Left renal cortex interstitium (tissue), 4 donors: ENCODE measurements at places on chromosomes 1 and 21.

- DNase-seq, result no peak
Observed at GRCh38 chr21:15653710-15654109, 76.1 kb upstream of the USP25 start.

GRCh38 chr1:84496498-84496897 lies 9.7 kb upstream of the SPATA1 start:
- DNase-seq, result no peak

GRCh38 chr1:61388566-61388965 lies 306.2 kb downstream of the NFIA start:
- DNase-seq, result no peak

DNA sequence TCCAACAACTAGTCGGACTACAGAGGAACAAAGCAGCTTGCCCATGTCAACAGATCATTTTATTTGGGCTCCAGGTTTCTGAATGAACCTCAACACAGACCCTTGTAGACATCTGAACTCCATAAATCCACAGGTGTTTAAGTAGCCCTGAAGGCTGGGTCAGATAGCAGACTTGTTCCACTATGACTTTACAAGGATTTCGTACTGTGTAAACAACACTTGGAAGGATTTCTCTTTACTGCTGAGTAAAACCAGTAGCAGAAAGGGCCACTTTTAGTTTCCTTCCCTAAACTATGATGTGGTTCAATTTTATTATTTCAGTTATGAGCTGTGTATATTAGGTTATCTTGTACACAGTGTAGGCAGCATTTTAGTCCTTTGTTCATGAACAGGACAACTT lies 316.4 kb upstream of the ADGRL2 start:
- DNase-seq, result no peak

GRCh38 chr1:208533746-208534598 lies 289.8 kb upstream of the PLXNA2 start:
- DNase-seq, result no peak

- no peak for DNase-seq
Observed at GRCh38 chr1:154726443-154726842, 118.5 kb upstream of the ADAR start.

DNA sequence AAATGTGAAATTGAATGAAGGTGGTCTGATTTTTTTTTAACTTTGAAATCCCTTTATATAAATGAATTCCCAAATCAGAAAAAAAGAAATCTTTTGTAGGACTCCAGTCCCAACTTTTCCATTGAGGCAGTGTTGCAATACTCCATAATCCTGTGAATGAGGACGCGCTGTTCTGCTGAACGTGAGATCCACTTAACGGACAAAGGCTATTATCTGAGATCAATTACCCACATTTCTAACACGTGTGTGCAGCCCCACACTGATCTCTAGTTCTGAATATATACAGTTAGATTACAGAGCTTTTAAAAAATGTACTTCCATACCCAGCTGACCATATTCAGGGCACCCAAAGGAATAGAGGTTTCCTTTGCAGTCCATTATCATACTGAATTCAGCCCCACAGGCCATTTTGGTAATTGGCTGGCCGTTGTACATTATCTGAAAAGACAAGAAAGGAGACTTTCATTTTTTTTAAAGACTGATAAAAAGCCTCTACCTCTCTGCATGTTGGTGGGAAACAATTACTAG lies 19.0 kb downstream of the RCC2 start:
- DNase-seq, result no peak

DNA sequence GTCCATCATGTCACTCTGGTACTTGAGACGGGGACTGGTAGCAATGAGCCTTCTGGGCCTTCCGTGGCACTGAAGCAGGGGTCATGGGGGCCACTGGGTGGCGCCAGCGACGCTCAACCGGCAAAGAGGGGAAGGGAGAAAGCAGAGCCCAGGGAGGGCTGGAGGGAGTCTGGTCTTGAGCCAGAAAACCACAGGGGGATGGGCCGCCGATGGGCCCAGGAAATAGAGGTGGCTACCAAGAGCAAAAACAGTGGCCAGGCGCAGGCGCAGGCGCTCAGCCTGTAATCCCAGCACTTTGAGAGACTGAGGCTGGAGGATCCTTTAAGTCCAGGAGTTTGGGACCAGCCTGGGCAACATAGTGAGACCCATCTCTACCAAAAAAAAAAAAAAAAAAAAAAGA lies 21.8 kb downstream of the EXOC8 start:
- no peak for DNase-seq

GRCh38 chr1:2449636-2450454 lies 26.2 kb upstream of the PLCH2 start:
- no peak for DNase-seq

- no peak for DNase-seq
Observed at GRCh38 chr21:33871171-33871570, 44.4 kb downstream of the ATP5PO start.

- no peak for DNase-seq
Observed at GRCh38 chr1:9292361-9293240, at the start of gene SPSB1. SPSB1 (plus strand) TSS chr1:9292894; CDS start chr1:9355892, 62,998 bp downstream.

GRCh38 chr21:18373606-18374005 lies 30.0 kb downstream of the TMPRSS15 start:
- DNase-seq, result no peak

DNA sequence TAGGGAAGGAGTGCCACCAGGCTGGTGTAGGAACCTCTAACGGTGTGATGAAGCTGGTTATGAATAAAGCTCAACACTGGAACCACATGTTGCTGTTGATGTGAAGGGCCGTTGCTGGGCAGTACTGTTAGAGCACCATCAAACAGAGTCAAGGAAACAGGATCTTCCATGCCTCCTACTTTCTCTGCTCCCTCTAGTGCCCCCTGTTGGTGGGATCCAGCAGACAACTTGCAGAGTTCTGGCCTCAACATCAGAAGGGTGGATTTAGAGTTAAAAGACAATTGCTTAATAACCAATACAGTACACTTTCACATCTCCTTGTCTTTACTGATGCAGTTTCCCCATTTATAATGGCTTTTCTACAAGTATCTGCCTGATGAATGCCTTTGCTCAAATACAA lies 336.4 kb downstream of the NTNG1 start:
- no peak for DNase-seq

DNA sequence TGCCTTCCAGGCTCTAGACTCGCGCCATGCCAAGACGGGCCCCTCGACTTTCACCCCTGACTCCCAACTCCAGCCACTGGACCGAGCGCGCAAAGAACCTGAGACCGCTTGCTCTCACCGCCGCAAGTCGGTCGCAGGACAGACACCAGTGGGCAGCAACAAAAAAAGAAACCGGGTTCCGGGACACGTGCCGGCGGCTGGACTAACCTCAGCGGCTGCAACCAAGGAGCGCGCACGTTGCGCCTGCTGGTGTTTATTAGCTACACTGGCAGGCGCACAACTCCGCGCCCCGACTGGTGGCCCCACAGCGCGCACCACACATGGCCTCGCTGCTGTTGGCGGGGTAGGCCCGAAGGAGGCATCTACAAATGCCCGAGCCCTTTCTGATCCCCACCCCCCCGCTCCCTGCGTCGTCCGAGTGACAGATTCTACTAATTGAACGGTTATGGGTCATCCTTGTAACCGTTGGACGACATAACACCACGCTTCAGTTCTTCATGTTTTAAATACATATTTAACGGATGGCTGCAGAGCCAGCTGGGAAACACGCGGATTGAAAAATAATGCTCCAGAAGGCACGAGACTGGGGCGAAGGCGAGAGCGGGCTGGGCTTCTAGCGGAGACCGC lies 2.0 kb upstream of the OLIG2 start:
- no peak for DNase-seq

DNA sequence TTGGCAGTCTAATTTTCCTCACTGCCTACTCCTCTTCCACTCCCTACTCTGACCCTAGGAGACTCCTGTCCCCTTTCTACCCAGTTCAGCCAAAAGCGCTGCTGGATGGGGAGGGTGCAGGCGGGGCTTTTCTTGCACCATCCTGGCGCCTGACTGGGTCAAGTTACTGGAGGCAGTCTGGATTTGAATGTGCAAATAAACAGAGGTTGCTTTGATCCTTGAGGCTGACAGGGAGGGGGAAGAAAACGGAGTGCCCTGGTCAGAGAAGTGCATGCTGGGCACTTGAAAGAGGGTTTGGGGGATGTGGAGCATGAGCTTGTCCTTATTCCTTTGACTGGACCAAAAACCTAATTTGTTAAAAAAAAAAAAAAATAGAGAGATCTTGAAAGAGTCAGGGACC lies 76.8 kb upstream of the SOX13 start:
- peak; percentile 38 for DNase-seq

GRCh38 chr1:110002695-110003094 lies 18.1 kb downstream of the AHCYL1 start:
- no peak for DNase-seq

DNA sequence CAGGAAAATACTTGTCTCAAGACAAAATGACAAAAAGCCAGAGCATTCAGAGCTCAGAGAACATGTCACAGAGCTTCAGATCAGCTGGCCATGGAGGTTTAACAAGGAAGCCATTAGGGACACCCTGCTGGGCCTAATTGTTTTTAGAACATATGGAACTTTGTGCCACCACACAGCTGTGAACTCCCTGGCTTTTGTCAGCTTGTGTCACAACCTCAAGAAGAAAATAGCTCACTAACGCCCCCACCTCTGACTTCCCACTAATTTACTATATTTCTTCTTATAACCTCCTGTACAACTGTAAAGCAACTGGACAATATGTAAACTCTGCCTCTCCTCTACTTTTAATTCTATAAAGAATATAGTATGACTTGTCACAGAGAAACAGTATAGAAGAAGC lies 21.0 kb upstream of the TDRD10 start:
- no peak for DNase-seq

- no peak for DNase-seq
Observed at GRCh38 chr1:162302306-162303003, 74.2 kb downstream of the SPATA46 start.

GRCh38 chr21:41369920-41370839 lies 8.4 kb downstream of the MX2 start:
- DNase-seq, result no peak
